Activated CD8-positive, alpha-beta memory T cell treated with anti-CD3 and anti-CD28 coated beads for 24 hours (primary cell): ENCODE measurements at places on chromosomes 5 and 9.

DNA sequence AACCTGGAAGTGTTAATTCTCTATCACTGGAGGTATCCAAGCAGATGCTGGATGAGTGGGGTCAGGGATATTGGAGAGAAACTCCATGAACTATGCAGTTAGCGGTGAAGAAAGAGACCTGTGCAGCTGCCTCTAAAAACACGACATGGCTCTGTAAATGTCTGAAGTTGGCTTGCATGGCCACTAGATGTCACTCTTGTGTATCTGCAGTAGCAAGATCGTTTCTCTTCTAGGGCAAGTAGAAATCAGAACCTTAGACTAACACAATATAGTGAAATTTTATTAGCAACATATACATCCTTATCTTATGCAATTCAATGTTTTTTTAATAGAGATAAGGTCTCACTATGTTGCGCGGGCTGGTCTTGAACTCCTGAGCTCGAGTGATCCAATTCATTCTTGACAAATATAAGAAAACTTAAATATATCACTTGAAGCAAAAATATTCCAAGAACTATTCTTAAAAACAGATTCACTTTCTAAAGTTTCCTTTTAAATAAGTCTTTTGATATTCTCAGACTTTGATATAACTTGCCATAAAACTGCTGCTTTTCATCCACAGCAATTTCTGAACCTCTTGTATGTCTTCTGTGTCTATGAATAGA is 2.9 kb downstream of the OR2S2 start:
- DNase-seq: no peak

DNA sequence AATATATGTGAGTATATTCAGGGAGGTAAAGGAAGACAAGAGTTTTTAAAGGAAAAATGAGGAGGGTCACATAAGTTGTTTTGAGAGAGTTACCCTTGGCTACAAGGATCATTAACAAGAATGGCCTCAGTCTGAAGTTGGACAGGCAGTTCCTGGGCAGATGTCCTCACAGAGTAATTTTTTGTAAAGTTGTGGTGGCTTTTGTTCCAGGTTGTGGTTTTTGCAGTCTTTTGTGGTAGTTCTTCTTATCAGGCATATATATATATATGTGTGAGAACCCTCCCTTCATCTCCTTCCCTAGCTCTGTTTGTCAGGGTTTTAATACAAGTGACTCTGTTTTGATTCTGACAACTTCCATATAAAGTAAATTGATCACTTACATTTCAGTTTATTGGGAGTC is 60.0 kb downstream of the CSNK1G3 start:
- DNase-seq: no peak

- no peak for DNase-seq
These were observed 25.9 kb downstream of the SRFBP1 start for GRCh38 chr5:121987685-121988073.

DNA sequence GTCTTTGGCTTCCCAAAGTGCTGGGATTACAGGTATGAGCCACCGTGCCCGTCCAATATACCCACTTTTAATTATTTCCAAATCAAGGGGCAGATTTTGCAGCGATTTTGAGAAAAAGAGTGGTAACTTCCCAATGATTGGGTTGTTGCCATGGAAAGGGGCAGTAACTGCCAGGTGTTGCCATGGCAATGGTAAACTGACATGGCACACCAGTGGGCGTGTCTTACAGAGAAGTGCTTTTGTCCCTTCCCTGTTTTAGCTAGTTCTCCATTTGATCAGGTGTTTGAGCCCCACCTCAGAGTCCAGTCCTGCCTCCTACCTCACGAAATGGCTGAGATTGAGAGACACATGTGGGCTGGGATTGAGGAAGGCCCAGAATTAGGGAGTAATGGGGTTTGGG is 86.3 kb upstream of the IER5L start:
- no peak for DNase-seq

DNA sequence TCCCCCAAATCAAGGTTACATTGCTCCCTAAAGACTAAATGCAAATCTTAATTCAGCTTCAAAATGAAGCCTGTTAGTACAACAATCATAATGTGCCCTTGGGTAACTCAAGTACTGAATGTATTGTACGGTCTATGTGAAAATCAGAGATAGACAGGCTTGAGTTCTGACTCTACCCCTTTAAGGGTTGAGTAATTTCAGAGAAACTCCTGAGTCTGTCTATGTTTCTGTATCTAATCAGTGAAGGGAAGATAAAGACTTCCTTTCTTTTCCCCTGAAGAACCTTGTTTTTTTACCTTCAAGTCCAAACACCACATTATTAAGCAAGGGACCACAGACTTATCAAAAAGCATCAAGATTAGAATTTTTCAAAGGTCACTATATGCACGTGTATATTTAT is 108.2 kb downstream of the MPDZ start:
- DNase-seq: no peak

- no peak for DNase-seq
These were observed 179.4 kb downstream of the SEMA6A start for GRCh38 chr5:116395226-116395625.
